ENCODE measurements at places on chromosomes 4 and X.
A peak's percentile ranks its signal among the peaks of the same experiment; 100 is the strongest.

- DNase-seq, result peak; percentile 58
Observed at GRCh38 chr4:147975933-147976928, 244.3 kb downstream of the ARHGAP10 start.

GRCh38 chr4:151486168-151486567 lies 77.2 kb downstream of the FHIP1A start:
- DNase-seq, result peak; percentile 45

DNA sequence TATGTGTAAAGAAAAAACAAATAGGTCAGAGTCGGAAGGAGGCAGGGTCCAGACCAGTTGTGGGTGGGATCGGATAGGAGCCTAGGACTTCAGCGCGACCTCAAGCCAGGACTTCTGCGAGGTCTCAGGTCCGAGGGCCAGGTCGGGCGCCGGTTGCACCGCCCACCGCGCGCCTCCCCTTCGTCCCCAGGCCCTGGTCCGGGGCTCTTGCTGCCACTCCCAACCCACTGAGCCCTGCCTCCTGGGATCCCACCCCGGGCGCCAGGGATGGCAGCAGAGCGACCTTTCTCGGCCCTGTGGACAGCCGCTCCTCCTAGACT lies 12.3 kb downstream of the PITX2 start:
- DNase-seq, result no peak

GRCh38 chr4:6772223-6772928 lies 10.2 kb upstream of the KIAA0232 start:
- DNase-seq, result no peak

DNA sequence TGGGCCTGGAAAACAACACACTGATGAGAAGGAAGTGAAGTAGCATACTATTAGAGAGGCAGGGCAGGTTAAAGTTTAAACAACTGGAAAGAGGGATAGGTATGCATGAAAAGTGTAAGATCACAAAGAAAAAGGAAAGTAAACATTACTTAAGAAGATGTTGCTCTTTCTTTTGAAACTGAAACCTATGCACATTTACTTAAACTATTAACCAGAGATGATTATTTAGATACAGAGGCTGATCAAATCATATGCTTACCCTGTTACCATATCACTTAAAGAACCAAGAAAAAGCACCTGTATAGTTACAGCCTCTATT lies 37.8 kb downstream of the NAP1L5 start:
- no peak for DNase-seq

- no peak for DNase-seq
Observed at GRCh38 chr4:48620831-48621230, 130.8 kb downstream of the ZAR1 start.

- peak; percentile 28 for DNase-seq
Observed at GRCh38 chr4:4990329-4990728, 28.9 kb downstream of the CYTL1 start.

DNA sequence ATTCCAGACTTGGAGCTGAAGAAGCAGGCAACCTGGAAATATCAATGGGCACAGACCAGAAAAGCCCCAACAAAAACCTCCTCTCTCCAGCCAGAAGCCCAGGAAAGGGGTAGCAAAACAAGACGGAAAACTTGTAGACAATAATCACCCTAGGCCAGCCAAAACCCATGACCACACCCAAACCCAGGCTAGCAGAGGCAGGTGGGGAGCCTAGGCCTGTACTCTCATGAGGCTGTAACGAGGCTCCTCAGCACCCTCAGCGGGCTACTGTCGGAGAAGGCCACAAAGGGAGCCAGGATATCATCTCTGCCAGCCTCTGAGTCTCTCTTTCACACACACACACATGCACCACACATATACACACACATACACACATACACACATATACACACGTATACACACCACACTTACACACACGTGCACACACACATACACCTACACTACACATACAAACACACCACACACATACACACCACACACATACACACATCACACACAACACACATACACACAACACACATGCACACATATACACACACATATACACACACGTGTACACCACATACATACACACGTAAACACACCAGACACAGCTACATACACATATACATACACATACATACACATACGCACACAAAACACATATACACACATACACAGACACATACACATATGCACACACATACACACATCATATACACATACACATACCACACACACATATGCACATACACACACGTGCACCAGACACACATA lies 90.6 kb downstream of the FHDC1 start:
- no peak for DNase-seq

- DNase-seq, result no peak
Observed at GRCh38 chr4:94497690-94498089, 45.9 kb downstream of the PDLIM5 start.

DNA sequence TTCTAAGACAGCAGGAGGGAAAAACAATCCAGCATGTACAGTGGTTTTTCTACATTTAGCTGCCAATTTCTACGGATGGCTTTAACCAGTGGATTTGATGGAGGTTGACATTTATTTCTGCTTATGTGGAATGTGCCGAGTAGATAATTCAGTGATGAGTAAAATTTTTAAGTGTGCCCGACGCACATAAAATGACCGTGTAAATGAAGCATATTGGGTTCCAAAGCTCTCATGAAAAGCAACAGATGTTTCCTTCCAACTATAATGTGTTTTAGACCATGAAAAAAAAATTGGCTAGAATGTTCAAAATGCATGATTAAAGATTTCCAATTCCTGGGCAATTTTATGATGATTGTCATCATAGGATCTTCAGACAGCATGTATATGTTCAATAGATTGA lies 14.1 kb downstream of the INPP4B start:
- DNase-seq, result no peak

GRCh38 chrX:17860179-17860780 lies 818 bp downstream of the RAI2 start:
- DNase-seq, result no peak

DNA sequence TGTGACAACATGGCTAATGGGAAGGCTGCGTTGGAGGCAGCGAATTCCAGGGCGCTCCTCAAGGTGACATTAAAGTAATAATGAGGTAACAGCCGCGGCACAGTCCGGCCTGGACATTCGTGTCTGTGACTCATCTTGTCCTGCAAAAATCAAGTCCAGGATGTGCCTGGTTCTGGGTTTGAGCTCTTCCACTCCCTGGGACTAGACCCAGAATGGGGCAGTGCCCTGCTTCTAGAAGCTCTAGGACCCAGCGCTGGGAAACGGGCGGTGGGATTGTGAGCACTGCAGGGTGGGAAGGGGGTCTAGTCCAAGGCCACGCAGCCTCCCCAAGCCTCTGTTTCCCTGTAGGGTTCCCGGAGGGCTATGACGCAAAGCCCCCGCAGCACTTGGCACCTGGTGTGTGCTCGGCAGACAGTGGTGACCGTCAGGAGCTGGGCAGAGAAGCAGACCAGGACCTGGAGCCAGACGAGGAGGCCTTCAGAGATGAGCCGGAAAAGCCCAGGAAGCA lies 34.9 kb downstream of the HMX1 start:
- no peak for DNase-seq

DNA sequence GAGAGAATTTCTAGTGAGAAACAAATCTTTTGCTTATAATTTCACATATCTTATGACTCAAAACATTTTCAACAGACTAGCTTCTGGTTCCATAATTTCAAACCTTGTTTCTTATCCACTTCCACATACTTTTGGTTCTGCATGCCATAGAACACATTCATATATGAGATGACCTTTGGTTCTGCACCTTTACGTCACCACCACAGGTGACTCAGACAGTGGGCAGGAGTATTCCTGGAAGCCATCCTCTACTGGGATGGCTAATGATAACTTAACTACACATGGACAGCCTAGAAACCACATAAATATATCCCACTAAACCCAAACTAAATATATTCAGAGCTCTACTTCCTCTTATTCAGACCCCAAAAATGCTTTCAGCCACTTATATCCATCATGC lies 133.3 kb downstream of the DCK start:
- DNase-seq, result peak; percentile 72

DNA sequence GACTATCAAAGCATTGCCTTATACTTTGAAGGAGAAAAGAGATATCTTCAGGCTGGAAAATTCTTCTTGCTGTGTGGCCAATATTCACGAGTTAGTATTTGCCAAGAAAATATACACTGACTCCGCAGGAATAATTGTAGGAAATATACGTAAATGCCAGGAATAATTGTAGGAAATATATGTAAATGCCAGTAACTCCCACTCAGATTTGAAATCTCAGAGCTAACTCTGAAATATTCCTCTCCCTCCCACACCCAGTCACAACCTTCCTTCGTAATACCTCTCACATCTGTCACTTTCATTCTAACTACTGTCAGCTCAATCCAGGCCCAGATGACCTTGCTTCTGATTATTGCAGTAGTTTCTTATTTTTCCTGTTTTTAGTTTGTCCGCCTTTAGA lies 73.5 kb downstream of the WDR19 start:
- no peak for DNase-seq

Measured in GM04503 (cell line).